ENCODE measurements at places on chromosomes 16 and 17.

GRCh38 chr16:89071686-89072547 is 21.7 kb upstream of the ACSF3 start:
- no peak for DNase-seq

GRCh38 chr16:9447195-9447551 is 355.7 kb downstream of the HAPSTR1 start:
- no peak for DNase-seq

DNA sequence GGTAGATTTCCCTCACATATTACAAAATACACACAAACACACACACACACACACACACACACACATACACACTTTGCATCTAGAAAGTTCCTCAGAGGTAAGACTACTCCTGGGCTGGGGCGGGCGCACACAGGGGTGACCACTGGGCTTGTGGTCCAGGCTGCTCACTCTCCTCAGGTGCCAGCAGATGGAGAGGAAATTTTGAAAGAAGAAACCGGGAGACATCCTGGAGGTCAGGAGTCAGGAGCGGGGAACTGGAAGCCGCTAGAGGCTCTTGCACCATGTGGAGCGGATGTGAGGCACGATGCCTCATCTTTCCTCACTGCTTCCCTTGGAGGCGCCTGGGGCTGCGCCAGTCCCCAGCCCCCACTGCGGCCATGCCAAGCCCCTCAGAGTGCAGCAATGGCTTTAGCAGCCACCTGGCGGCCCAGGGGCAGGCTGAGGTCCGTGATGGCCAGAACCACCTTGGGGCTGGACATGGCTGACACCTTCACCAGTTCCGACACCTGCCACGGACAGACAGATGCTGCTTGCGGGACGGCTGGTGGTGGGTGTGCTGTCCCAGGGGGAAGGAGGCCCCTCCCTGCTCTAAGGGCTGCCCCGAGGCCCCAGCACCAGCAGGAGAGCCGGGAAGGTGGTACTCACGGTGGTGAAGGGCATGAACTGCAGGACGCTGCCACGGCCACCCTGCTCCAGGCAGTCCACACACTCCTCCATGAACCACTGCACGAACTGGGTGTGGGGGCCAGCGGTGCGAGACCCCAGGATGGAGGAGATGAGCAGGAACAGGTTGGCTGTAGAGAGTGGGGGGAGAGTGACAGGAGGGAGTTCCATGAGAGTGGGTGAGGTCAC is 4.1 kb downstream of the CSF3 start:
- no peak for DNase-seq

DNA sequence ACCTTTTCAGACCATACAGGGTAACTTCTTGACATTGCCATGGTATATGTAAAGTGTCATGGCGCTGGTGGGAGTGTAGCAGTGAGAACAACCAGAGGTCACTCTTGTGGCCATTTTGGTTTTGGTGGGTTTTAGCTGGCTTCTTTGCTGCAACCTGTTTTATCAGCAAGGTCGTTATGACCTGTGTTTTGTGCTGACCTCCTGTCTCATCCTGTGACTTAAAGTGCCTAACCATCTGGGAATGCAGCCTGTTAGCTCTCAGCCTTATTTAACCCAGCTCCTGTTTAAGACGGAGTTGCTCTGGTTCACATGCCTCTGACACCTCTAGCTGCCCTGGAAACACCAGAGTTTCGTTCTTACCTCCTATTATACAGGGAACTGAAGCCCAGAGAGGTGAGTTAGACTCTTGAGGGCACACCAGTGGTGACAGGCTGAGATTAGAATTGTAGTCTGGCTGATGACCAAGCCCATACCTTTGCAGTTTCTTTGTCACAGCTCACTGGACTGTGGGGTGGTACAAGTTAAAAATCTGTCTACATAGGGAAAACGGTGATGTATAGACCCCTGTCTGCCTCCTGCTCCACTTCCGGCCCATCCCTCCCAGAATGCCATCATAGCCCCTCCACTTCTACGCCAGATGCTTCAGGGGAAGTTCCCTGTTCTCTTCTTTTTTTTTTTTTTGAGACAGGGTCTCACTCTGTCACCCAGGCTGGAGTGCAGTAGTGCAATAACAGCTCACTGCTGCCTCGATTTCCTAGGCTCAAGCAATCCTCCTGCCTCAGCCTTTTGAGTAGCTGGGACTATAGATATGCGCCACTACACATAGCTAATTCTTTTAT is 21.0 kb downstream of the KSR1 start:
- DNase-seq = no peak

- peak; percentile 57 for DNase-seq
Measured at GRCh38 chr17:36849871-36850348, 87.4 kb upstream of the LHX1 start.

GRCh38 chr16:10922328-10923145 is 19.7 kb downstream of the DEXI start:
- DNase-seq = no peak

- DNase-seq = peak; percentile 97
Measured at GRCh38 chr16:3123986-3124886, 10.6 kb upstream of the ZNF213 start.

GRCh38 chr17:6554342-6554741 is 2.0 kb downstream of the PITPNM3 start:
- no peak for DNase-seq

DNA sequence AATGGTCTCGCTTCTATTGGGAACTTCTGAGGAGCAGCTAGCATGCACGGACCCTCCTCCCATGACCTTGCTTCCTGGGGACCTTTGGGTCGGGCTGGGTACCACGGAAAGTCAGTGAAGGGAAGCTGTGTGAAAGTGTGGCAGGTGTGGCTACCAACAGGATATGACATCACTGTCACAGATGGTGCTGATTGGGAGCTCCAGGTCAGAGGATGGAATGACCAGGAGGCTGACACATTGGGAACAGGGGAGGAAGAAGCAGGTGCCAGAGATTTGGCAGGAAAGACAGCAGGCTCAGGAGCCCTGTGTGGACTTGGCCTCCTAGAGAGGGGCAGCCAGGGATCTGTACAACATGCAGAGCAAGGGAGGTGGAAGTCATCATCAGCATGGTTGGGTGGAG is 34.0 kb downstream of the CPNE2 start:
- DNase-seq = no peak

DNA sequence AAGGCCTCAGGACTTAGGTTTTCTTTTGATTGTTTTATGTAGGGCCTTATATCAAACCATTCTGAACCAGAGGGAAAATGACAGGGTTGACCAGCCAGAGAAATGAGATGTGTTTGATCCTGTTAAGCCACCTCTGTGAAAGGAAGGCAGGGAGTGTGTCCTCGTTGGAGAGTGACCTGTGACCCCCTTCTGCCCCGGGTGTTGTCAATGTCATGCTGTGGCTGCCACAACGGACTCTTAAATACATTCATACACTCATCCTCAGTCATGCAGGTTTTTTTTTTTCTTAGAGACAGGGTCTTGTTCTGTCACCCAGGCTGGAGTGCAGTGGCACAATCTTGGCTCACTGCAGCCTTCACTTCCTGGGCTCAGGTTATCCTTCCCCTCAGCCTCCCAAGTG is 6.1 kb downstream of the MYCBPAP start:
- no peak for DNase-seq

GRCh38 chr16:86515777-86516622 is 5.7 kb downstream of the FOXF1 start:
- no peak for DNase-seq

DNA sequence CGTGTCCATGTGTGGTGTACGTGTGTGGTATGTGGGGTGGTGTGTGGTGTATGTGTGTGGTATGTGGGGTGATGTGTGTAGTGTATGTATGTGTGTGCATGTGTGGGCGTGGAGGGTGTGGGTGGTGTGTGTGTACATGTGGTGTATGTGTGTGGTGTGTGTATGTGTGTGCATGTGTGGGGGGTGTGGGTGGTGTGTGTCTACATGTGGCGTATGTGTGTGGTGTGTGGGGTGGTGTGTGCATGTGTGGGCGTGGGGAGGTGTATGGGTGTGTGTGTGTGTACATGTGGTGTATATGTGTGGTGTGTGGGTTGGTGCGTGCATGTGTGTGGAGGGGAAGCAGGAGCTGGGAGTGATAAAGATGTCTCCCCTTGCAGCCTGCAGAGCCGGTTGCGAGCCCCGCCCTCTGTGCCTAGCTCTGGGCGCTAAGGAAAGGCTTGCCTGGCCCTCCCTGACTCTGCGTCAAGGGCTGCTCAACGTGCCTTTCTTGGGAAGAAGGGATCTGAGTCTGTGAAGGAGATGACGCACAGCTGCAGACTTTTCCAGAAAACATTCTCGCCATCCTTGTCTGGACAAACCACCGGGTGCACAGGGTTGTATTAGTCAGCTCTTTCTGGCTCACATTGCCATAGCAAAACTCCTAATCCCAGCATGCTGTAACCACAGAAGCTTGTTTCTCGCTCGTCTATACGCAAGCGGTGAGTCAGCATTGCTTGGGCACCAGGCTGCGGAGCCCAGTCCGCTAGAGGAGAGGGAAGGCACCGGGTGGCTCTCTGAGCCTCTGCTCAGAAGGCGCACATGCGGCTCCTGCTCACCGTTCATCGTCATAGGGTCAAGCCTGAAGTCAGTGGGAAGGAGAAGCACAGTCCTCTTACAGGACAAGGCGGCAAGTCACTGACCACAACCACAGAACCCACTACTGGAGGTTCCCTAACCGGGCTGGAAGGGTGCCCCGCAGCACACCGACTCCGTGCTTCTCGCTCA is 2.0 kb upstream of the CD300H start:
- DNase-seq = no peak

All from activated CD4-positive, alpha-beta T cell treated with anti-CD3 and anti-CD28 coated beads for 24 hours (primary cell).